ENCODE measurements at places on chromosomes 11 and 22.
A peak's percentile ranks its signal among the peaks of the same experiment; 100 is the strongest.

GRCh38 chr22:28674121-28674563, 5.5 kb downstream of the TTC28 start:
- DNase-seq: peak; percentile 75

DNA sequence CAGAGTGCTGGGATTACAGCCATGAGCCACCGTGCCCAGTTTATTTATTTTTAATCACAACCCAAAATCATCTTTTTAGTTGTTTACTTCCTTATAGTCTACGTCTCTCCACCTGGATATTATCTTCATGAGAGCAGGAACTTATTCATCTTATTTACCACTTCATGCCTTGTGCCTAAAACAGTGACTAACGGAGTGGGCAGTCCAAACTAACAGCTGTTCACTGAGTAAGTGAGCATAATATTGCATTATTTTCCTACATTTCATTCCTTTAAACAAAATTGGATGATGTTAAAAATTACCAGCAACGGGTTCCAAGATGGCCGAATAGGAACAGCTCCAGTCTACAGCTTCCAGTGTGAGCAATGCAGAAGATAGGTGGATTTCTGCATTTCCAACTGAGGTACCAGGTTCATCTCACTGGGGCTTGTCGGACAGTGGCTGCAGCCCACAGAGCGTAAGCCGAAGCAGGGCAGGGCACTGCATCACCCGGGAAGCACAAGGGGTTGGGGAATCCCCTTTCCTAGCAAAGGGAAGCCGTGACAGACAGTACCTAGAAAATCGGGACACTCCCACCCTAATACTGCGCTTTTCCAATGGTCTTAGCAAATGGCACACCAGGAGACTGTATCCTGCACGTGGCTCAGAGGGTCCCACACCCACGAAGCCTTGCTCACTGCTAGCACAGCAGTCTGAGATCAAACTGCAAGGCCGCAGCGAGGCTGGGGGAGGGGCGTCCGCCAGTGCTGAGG, 14.1 kb downstream of the TMEM123 start:
- peak; percentile 24 for DNase-seq

DNA sequence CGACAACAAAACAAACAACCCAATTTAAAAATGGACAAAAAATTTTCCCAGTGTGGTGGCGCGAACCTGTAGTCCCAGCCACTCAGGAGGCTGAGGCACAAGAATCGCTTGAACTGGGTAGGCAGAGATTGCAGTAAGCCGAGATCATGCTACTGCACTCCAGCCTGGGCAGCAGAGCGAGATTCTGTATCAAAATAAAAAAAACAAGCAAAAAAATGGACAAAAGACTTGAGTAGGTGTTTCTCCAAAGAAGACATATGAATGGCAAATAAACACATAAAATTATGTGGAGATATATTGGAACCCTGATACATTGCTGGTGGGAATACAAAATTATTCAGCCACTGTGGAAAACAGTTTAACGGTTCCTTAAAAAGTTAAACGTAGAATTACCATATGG, 27.4 kb upstream of the MAPK1 start:
- DNase-seq: no peak

GRCh38 chr11:8031248-8032115, 44.3 kb downstream of the EIF3F start:
- DNase-seq: no peak

- no peak for DNase-seq
Observed at GRCh38 chr11:61713464-61713863, 33.3 kb downstream of the DAGLA start.

GRCh38 chr11:134554861-134555260, 142.8 kb upstream of the B3GAT1 start:
- DNase-seq: no peak

GRCh38 chr11:94923004-94923334, 50.4 kb downstream of the CWC15 start:
- no peak for DNase-seq

GRCh38 chr22:38285018-38285417, 12.2 kb upstream of the TMEM184B start:
- DNase-seq: no peak

GRCh38 chr11:47406896-47407745, 1.3 kb upstream of the SLC39A13 start:
- no peak for DNase-seq

- DNase-seq: no peak
Observed at GRCh38 chr11:130674686-130675308, 226.4 kb downstream of the ADAMTS15 start.

GRCh38 chr11:117180661-117181585, 2.4 kb downstream of the SIDT2 start:
- DNase-seq: peak; percentile 71

- no peak for DNase-seq
Observed at GRCh38 chr22:32226326-32227104, 21.6 kb upstream of the RFPL2 start.

DNA sequence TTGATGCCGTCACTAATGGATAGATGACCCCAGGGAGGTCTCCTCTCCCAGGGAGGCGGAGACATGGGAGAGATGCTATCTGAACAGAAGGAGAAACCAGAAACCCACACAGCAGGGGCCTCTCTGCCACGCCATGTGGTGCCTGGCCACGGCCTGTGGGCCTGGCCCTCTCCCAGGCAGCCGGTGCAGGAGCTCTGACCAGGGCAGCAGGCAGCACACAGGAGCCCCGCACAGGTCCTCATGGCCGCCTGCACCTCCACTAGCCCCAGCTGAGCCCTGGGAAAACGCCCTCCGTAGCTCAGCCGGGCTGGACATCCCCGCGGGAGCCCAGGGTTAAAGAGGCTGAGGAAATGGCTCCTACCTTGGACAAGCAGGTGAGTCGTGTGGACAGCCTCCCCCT, 19.8 kb downstream of the IGSF9B start:
- DNase-seq: no peak

GRCh38 chr22:26660961-26661578, 3.7 kb downstream of the MIAT start:
- DNase-seq: no peak

Measured in CD4-positive, alpha-beta T cell treated with Interleukin-21 for 1 hour (primary cell).